HuH-7.5 (cell line): ENCODE measurements at places on chromosomes 2 and 18.

GRCh38 chr2:196278491-196278911 is 107.1 kb upstream of the STK17B start:
- no peak for DNase-seq

DNA sequence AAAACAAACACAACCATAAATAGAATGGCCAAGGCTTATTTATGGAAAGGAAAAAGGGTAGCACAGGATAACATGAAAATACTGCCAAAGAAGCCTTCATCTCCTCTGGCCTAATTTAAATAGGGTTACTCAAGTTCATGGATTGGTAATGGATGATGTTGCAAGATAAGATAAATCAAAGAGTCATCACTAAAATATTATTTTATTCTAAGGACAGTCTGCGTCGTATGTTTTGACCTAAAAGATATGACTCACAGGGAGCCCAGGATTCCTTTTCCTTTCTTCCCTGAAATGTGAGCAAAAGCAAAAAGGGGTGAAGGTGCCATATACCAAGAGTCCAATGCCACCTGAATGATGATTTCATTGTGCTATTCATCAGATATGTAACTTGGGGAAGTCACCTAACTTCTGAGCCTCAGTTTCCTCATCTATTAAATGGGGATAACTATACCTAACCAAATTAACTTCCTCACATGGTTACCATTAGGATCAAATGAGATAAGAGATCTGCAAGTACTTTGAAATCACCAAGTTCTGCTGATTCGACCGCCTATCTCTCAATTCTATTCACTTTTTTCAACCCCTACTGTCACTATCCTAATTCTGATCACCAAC is 137.7 kb downstream of the THADA start:
- no peak for DNase-seq

DNA sequence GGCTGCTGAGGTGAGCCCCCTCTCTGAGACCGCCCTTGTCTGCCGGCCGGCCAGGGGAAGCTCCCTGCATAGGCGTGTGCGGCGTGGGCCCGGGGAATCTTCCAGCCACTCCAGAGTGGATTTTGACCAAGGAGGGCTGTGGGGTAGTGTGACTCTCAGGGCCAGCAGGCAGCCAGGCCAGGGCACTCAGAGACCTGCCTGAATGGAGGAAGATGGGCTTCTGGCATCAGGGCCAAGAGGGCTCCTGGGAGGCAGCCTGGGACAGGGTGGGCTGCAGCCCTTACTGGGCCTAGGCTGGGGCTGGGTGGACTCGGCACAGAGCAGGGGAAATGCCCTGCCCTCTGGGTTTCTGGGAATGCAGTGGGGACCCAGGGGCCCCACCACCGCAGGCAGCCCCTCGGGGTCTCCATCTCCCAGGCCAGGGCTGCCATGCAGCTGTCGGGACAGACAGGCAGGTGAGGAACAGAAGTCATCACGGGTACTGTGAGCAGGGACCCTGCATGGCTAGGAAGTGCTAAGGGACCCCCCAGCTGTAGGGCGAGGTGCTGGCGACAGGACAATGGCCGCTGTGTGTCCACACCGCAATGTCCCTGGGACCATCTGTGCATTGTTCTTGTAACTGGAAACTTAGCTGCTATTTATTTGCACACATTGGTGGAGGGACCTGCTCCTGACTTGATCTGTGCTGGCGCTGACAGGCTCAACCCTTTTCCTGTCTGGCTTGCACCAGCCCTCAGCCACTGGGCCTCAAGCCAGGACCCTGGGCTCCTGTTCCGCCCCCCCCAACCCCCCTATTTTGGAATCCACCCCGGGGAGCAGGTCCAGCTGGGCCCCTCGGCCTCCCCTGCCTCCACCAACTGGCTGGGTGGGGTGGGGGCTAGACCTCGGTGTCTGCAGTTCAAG is 4.1 kb downstream of the PDCD1 start:
- peak; percentile 11 for DNase-seq

- DNase-seq = no peak
These were observed 364.8 kb downstream of the TGIF1 start for GRCh38 chr18:3814816-3815215.

GRCh38 chr2:39881494-39881893 is 102.4 kb upstream of the THUMPD2 start:
- no peak for DNase-seq

- DNase-seq = no peak
These were observed 16.4 kb upstream of the NFU1 start for GRCh38 chr2:69453475-69454129.

DNA sequence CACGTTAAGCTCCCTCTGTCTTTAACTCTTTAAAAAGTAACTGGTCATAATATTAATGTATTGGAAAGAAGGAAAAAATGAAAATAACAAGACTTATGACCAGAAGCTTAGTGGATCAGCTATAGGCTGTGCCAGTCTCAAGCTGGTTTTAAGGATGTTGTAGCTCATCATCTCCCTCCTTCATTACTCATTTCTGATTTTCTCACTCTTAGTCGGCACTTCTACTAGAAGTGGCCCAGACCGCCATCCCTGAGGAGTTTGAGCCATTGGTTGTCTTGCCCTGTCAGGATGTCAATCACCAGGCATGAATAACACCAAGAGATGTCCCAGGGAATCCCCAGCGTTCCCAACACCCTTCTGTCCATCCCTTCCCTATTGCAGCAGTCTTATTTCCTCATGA is 151.5 kb downstream of the ASXL3 start:
- DNase-seq = no peak

- no peak for DNase-seq
These were observed 76.7 kb upstream of the SALL3 start for GRCh38 chr18:78902795-78903435.

- no peak for DNase-seq
These were observed 14.6 kb upstream of the KIDINS220 start for GRCh38 chr2:8851811-8852560.

DNA sequence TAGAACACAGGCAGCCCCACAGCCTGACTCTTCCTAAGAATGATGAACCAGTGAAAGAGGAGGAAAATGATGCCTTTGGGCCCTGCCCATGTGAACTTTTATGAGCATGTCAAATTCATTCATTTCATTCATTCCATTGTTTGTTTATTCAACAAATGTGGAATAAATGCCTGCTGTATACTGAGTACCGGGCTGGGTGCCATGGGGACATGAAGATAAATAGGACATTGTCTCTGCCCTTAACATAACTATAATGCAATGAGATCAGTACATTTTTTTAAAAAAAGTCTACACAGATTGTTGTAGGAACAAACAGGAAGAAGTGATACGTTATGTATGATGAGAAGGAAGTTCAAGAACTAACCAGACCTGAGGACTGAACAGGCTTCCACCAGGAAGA is 14.7 kb downstream of the MREG start:
- DNase-seq = no peak

DNA sequence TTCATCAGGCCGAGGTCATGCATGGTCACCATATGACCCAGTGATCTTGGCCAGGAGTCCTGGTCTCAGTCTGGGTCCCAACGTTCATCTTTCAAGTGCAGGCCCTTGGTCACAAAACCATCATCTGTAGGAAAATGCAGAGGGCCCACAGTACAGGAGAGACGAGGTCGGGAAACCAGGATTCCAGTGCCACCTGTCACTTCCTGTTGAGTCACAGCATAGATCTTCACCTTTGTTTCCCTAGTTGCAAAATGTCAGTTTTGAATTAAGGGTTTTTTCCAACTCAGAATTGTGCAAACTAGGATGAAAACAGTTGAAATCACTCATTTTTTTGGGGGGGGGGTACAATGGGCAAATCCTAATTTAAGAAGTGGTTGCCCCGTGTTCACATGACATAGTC is 162.2 kb downstream of the INSIG2 start:
- DNase-seq = no peak

DNA sequence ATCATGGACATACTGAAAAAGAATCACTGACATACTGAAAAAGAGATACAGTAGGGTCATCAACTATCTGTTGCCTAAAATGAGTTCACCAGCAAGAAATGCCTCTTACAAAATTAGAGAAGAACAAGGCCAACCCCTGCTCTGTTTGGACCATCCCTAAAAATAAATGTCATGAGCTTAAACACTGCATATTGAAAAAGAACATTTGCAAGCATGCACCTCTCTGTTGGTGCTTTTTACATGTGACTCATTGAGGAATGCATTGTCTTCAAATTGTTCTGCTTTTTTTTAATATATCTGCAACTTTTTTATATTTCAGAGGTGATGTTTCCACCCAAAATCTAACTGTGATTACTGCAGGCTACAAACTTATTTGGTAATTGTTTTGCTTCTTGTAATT is 233.9 kb upstream of the LRATD1 start:
- DNase-seq = no peak

GRCh38 chr2:85905187-85905666 is 16.4 kb upstream of the ST3GAL5 start:
- no peak for DNase-seq

- DNase-seq = no peak
These were observed 262.4 kb downstream of the SS18 start for GRCh38 chr18:25827961-25828561.

- peak; percentile 58 for DNase-seq
These were observed 23.6 kb upstream of the RBM44 start for GRCh38 chr2:237774811-237775553.

DNA sequence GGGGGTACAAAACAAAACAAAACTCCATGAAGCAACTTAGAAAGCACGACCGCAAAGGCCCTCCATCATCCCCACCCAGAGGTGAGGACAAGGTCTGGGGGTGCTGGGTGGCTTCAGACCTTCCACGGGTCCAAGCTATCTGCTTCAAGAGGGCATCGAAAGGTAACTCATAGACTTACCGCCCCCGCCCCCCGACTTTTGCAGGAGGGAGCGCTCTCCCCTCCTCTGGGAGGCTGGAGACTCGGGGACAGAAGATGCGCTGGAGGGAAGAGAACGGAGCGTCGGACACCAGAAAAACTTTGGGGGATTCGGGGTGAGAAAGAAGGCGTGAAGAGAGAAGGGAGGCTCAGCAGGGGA is 300 bp upstream of the STON1 start:
- no peak for DNase-seq

DNA sequence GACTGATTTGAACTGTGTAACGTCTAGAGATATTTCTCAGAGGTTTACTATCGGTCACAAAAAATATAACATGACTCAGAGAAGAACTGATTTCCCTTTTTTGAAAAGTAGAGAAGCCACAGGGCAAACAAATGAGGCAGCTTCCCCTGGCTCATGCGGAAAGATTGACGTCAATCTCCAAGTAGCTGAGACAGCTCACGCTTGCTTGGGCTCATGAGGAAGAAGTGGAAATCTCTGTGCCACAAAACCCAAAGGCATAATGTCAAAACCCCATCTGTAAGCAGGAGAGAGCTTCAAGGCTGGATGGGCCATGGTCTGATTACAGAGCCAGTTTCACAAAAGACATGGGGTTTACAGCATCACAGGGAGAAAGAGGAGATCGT is 188.1 kb downstream of the ARL4C start:
- no peak for DNase-seq
